ENCODE measurements at places on chromosomes 7 and 10. TPM values are rescaled to one million over a fixed set of nuclear protein-coding genes. Genes with fewer than 3 reads are reported as not detected.

DNA sequence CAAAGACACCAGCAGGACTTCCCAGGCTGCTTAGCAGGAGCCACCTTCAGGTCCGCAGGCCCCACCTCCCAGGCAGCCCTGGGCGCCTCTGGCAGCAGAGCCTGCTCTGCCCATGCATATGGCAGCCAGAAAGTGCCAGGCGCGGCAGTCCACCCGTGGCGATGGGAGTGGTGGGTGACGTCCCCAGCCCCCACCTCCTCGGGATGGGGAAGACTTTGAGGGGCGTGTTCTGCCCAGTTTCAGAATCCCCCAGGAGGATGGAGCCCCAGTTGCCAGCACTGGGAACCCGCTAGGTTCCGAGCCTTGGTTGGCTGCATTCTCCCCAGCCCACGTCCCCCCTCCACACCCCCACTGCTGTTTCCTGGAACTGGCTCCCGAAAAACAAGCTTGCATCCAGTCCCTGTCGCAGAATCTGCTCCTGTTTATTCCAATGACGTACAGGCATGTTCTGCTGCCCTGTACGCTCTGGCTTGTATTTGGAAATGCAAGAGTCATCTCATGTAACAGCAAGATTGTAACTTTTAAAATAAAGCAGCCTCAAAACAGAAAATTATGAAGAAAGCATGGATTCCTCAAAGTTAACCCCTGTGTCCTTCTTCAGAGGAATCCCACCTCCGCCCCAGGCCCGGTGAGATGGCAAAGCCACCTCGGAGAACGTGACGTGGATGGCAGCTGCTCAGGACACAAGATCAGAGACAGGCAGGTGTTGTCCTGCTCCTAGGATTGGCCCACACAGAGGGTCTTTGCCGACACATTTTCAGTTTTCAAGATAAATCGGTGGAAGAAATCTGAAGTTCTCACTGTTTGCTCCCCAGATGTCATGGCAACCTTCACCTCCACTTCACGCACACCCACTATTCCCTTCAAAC, 87.8 kb upstream of the PPP2R2D start:
- no peaks in the 10 kb centered on the region for H3K4me1 ChIP-seq
- H3K27me3 ChIP-seq: no peaks in the 10 kb centered on the region
- DNase-seq: no peak
- no peak overlapping the region for H3K4me3 ChIP-seq
- no peaks in the 10 kb centered on the region for H3K36me3 ChIP-seq

- H3K27me3 ChIP-seq: no peaks in the 10 kb centered on the region
- DNase-seq: no peak
- H3K4me1 ChIP-seq: no peaks in the 10 kb centered on the region
These were observed 139.2 kb upstream of the RET start for GRCh38 chr10:42937649-42938180.

DNA sequence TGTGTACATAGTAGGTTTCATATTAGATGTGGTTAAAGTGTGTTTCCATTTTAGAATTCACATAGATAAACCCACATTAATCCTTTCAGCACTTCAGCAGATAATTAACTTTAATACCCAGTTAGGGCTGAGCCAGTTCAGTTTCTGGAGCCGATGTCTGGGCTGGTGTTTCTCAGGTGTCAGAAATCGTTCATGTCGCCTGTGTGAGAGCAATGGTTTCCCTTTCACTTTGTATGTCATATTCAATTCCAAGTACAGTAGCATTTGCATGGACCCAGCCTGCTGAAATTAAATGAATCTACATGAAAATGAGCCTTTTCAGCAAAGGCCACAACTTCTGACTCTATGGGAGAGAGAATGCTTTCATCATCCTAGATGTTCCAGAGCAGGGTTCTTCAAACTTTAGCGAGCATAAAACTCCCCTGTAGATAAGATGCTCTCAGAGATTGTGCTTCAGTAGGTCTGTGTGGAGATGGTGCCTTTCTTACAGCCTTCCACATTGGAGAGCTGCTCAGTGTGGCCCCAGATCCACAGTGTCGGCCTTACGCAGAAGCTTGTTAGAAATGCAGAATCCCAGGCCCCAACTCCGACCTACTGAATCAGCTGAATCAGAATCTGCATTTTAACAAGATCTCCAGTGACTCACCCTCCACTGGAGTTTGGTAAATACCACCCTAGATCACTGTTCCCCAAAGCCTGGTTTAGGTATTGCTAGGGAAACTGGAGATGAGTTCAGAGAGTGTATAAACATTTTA, 19.6 kb downstream of the WIPF3 start:
- DNase-seq: no peak
- H3K4me1 ChIP-seq: no peaks in the 10 kb centered on the region
- H3K27ac ChIP-seq: no peak overlapping the region
- no peak overlapping the region for H3K4me3 ChIP-seq
- H3K36me3 ChIP-seq: no peaks in the 10 kb centered on the region

The FRG2B gene
- total RNA-seq: not detected

The C10orf67 gene
- total RNA-seq: not detected

The TSPAN15 gene
- 1.2 TPM for total RNA-seq

DNA sequence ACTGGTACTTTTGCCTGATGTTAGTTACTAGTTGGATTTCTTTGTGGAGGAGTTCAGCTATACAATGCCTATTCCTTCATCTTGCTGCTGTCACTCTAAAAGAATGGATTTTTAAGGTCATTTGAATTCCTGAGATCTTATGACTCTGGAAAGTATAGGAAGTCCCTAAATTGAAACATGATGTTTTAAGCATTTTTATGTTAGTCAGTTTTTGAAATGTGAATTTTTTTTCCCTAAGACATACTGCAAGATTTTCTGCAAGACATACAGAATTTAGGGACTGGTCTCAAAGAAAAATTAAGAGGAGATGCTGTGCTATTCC, 355.8 kb downstream of the SUGCT start:
- H3K27me3 ChIP-seq: no peaks in the 10 kb centered on the region
- no peak overlapping the region for H3K4me3 ChIP-seq
- no peak overlapping the region for H3K27ac ChIP-seq
- no peak for DNase-seq
- no peaks in the 10 kb centered on the region for H3K4me1 ChIP-seq

DNA sequence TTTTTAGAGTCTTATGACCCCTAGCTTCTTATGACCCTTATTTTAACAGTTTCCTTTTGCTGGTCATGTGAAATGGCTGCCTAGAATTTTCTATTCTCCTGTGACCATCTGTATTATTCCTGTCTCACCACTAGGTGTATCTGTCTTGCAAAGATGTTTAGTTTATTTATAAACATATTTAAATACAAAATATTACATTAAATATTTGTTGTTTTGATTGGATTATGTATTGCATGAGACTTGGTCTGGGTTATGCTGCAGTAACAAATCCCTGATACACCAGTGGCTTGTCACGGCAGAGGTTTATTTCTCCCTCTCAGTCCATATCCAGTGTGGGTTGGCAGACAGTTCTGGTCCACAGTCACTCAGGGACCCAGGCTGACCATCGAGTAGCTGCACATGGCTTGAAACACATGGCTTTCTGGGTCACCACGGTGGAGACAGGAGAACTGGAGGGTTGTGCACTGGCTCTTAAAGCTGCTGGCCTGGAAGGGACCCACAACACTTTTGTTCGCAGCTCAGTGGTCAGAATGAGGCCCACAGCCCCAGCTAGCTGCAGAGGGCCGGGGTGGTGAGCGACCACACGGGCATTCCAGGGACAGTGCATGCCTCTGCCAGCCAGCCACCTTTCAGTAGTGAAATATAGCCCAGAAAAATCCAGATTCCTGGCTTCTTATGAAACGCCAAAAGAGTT, 7.4 kb downstream of the RASSF4 start:
- H3K36me3 ChIP-seq: no peaks in the 10 kb centered on the region
- no peak for DNase-seq
- peaks cover 13% of the 10 kb centered on the region for H3K4me1 ChIP-seq
- H3K4me3 ChIP-seq: no peak overlapping the region
- H3K27ac ChIP-seq: no peak overlapping the region

GRCh38 chr7:35975851-35976454, 175.1 kb downstream of the SEPTIN7 start:
- no peaks in the 10 kb centered on the region for H3K36me3 ChIP-seq
- no peak overlapping the region for H3K27ac ChIP-seq
- H3K4me3 ChIP-seq: no peak overlapping the region
- H3K4me1 ChIP-seq: peaks cover 3% of the 10 kb centered on the region
- peak; percentile 22 for DNase-seq

DNA sequence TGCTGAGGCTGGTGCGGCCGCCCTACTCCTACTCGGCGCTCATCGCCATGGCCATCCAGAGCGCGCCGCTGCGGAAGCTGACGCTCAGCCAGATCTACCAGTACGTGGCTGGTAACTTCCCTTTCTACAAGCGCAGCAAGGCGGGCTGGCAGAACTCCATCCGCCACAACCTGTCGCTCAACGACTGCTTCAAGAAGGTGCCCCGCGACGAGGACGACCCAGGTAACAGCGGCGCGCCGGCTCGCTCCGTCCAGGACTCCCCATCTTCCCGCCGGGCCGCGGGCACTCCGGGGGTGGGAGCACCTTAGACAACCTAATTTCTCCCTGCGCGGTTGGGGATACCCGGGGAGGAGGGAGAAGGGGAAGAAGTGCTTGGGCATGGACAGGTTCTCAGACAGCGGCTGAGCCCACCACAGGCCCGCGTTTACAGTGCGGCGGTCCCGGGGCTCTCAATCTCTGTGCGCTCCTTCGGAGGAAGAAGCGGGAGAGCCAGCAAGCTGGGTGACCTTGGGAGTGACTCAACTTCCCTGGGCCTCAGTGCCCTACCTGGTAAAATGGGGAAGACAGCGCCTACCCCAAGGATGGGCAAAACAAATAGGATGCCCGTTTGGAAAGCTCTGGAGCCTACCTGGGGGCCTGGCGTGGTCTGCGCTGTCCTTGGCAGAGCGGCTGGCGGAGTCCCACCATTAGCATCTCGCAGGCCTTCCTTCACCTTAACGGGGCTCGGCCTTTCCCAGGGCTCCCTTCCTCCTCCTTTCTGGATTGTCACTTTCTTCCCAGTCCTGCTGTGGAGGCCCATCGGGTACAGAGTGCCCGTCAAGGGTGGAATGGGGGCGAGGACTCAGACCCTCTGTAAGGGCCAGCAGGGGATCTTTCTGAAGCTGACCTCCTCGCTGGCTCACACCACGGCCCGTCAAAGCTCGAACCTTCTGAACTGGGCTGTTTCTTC, 852 bp downstream of the FOXI2 start:
- H3K4me3 ChIP-seq: no peak overlapping the region
- H3K36me3 ChIP-seq: no peaks in the 10 kb centered on the region
- H3K27ac ChIP-seq: no peak overlapping the region
- H3K27me3 ChIP-seq: no peaks in the 10 kb centered on the region

DNA sequence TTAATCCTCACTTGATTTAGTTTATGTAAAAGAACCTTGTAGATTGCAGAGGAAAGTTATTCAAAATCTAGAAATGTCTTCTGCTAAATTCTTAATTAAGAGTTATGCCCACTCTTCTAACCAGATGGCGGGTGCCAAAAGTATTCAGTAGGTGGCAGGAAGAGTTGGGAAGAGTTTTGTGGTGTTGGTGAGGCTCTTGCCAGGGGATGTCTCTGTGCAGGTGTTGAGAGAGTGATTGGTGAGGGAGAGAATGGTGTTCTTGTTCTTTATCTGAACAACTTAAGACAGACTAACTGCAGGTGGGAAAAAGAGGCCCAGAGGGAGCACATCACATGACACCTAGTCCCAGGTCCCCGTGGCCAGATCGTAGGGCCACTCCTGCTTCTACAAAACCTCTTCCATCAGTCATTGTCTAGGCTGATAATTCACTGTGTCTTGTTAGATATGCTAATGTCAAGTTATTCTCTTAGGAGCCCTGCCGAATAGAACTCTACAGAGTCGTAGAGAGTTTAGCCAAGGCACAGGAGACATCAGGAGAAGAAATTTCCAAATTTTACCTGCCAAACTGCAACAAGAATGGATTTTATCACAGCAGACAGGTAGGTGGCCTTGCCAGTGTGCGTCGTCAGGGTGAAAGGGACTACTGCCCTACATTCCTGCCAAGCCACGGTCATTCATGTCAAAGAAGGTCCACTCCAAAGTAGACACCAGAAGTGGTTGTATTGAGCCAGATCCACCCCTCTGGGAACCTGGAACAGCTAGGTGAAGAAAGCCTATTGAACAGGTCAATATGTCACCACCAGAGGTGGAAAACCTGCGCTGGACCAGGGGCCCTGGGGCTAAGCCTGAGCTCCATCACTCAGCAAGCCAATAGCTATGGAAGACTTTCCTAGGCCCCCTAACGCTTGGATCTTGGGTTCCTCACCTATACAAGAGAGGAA, 3.4 kb downstream of the IGFBP1 start:
- no peak overlapping the region for H3K4me3 ChIP-seq
- H3K36me3 ChIP-seq: no peaks in the 10 kb centered on the region
- no peak overlapping the region for H3K27ac ChIP-seq
- DNase-seq: no peak
